Liver (tissue), 10 donors: ENCODE measurements at places on chromosomes 5 and 9.
A peak's percentile ranks its signal among the peaks of the same experiment; 100 is the strongest.

GRCh38 chr9:133703591-133704399 is 34.4 kb downstream of the SARDH start:
- DNase-seq: no peak

DNA sequence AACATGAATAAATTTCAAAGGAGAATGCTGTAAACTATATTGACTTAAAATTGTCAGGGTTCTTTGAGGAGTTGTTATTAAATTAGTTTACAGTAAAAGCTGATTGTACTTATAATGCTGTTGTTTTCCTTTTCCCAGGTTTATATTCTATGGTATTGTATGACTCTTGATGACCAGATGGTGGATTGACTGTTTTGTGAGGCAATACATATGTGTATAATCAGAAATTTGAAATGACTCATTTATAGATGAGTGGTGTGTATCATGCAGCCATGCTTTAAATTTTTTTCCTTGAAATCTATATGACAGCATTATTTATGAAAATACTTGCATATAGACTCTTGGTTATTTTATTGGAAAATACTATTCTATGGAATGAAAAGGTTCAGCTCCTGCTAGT is 195.3 kb downstream of the CNTLN start:
- DNase-seq: no peak

DNA sequence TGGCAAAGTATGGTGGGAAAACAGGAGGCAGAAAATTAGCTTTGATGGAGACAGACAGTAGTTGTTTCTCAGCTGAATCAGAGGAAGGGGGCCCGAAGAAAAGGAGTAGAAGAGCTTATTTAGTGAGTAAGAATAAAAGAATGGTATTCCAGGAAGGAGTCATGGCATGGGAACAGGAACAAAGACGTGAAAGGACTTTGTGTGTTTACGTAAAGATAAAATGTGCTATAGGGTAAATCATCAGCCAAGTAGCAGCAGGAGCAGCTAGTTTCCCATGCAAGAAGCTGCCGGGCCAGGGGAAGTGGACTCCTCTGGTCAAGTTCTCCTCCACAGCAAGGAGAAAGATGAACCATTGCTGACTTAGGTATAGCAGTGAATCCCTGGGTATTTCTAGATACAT is 454.5 kb downstream of the HINT1 start:
- DNase-seq: no peak

- no peak for DNase-seq
Observed at GRCh38 chr5:149932445-149933350, 11.9 kb downstream of the PDE6A start.

- no peak for DNase-seq
Observed at GRCh38 chr9:79492092-79493009, 79.4 kb upstream of the TLE4 start.

DNA sequence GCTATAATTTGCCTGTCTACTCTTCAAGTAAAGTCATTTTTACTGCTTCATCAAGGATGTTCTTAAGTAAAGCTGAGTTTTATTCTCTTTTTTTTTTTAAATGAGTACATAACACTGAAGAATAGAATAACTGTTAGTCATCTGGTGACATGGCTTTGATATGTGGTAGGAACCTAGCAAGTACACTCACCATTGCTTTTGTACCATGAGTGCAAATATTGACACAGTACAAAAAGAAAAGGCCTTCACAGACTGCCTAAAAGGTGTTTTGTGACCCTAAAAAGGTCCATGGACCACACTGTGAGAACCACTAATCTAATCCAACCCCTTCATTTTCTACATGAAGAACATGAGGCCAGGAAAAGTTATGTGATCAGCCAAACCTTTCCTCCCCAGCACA is 55.0 kb downstream of the ECPAS start:
- no peak for DNase-seq

DNA sequence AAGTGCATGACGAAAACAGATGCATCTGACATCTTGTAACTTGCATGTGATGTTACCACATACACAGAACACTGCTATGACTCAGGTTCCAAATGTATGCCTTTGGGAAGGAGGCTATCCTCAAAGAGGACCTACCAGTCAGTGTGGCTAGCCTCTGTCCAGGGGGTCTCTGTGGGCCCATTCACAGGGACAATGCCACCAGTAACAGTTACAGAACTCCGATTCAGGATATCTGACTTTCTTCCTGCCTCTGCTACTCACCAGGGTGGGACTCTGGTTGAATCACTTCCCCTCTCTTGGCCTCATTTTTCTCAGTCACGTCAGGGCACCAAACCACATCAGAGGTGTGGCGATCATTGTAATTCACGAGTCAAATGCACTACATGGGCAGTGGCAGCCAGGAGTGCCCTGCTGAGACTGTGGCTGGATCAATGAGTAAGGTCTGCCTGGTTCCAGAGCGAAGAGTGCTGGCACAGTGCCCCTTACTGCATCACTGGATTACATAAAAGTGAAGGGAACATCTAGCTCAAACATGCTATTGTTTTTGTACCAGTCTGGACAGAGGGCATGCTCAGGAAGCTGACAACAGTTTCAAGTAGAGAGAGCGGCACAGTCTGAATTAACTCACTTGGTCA is 13.2 kb downstream of the ATOX1 start:
- DNase-seq: no peak

DNA sequence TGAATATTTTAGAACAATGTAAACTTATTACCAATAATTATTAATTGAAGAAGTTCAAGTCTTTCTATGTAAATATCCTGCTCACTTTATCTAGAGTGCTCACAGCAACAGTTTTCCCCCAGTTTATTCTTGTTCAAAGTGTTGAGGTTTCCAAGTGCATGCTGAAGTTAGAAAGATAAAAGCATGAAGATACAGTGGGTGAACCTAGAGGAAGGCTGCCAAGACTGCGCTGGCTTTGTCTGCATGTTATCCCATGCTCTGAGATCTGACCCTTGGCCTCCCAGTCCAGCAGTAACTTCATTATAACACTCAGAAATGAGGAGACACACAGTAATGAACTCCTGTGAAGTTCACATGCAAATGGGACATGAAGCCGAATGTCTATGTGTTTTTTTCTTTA is 76.0 kb upstream of the PIP5K1B start:
- DNase-seq: no peak

DNA sequence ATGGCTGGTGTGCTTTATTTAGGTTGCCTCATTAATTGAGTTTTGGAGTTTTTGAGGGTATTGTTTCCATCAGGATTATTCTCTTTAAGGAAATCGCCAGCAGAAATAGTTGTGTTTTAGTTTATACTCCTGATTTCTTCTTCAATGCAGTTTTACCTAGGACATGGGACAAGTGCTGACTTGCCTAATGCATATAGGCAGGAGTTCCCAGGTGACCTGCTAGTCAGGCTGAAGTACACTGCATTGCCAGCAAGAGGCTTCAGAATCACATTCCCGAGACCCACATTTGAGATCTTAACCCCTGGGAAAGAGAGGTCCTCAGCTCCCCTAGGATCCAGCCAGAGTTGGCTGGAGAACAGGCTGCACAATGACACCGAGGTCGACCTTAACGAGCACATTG is 1.5 kb upstream of the OR1N2 start:
- no peak for DNase-seq

- no peak for DNase-seq
Observed at GRCh38 chr5:42982107-42982622, 58.0 kb downstream of the ANXA2R start.

DNA sequence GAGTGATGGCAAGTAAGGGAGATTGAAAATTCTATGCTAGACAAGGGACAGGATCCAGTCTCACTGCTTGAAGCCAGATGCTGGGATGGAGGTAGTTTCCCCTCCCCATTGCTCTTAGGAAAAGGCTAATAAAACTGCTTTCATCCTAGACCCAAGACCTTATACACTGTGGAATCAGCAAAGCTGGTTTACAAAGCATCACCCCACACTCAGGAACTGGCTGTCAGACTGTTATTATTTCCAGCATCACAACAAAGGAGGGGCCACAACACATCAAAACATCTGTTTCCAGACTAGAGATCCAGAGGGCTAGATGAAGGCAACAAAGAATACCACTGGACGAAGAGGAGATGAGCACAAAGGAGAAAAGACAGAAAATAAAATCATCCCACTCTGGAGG is 364.6 kb upstream of the PTGER4 start:
- DNase-seq: no peak

DNA sequence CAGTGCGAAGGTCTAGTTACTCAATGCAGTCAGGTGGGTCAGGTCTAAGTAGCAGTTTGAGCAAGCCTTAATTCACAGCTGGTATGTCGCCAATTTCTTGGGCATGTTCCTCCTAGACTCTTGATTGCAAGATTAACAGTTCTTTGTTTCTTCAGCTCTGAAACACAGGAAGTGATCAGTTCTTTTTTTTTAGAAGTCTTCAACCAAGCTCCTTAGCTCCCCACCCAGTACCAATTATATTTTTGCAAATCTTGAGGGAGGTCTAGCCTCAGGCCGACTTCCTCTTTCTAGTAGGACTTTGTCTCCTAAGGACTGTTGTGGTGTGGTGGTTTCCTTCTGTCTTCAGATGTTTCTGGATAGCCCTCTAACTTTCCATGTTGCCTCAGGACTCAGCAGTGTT is 2054.2 kb downstream of the MAT2B start:
- no peak for DNase-seq

GRCh38 chr5:116419258-116419657 is 155.4 kb downstream of the SEMA6A start:
- no peak for DNase-seq

GRCh38 chr9:107180206-107180605 is 102.9 kb upstream of the RAD23B start:
- no peak for DNase-seq

- DNase-seq: no peak
Observed at GRCh38 chr9:133683586-133684120, 47.5 kb downstream of the DBH start.

DNA sequence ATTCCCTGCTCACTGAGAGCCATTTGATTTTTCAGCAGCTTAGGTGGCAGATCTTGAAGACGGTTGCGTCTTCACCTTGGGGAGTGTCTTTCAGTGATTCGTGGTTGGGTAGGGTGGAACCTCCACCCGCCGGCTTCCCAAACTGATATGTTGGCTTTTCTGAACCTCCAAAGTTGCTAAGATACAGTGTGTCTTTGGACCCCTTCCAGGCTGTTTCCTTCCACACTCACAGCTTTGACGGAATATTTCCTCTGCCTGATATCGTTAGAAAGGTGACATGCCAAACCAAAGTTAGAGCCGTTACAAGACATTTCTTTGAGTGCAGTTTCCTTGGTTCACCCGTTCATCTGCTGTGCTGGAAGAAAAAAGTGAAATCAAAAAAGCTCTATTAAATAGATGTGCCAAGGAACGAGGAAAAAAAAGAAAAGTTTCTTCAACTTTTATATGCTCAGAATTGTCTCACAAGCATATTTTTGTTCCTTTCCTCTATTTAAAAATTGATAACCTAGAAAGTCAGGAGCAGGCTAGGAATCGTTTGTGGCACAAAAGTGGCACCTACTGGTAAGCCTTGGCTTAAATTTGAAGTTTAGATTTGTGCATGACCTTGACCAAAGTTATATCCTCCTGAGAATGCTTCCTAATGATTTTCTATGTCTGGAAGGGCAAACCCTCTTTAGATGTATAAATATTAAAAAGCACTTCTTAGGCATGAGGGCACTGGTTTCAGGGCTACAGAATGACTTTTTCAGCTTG is 270.7 kb upstream of the WWC1 start:
- DNase-seq: no peak

- peak; percentile 41 for DNase-seq
Observed at GRCh38 chr9:87685871-87686519, 39.9 kb upstream of the CTSL start.

DNA sequence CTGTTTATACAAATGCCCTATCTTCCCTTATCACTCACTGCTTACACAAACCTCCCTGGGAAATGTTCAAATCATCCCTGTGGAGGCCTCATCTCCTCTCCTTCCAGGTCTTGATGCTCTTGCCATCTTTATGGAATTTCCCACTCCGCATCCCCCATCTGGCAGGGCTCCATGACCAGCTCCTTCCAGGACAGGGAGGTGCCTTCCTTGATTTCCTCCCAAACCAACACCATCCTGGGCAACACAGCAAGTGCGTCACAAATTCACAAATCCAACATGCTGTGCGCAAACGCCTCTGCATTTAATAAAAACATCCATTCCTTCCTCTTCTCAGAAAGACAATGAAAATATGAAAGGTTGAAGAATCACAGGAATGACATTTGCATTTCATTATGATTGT is 51.7 kb downstream of the EPB41L4A start:
- DNase-seq: no peak

- DNase-seq: peak; percentile 44
Observed at GRCh38 chr5:141742866-141743851, 61.1 kb upstream of the ARAP3 start.

GRCh38 chr9:99778308-99778707 is 43.4 kb upstream of the NR4A3 start:
- no peak for DNase-seq

DNA sequence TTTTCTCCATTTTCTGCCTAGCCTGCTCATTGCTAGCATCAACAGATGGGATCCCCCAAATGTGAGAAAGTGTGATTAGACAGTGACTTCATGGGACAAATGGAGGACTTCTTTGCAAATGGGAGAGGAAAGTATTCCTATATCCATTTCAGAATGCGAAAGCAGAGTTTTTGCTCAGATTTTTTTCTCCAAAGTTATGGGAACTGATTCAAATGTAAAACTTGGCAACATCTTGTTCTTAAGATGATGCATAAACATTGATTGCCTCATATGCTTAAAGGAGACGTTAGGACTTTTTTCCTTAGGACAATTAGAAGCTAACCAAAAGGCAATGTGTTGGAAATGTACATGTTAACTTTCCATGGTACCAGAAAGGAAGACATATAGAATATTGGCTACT is 704.3 kb upstream of the ZNF608 start:
- no peak for DNase-seq

DNA sequence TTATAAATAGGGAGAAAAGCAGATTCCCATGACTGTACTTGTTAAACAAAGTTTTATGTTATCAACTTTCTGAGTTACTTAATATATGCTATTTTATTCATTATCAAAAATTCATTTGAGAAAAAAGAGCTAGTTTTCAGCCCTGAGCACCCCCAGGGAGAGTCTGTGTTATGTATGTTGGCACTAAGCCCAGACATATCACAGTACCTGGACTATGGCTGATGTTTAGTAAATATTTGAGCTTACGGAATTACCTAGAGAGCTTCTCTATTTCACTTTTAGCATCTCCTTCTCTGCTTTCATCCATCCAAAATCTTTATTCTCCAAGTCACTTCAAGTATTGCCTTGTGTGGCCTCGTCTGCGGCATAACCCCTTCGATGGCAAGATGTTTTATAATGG is 225.9 kb upstream of the PCSK5 start:
- no peak for DNase-seq

- DNase-seq: no peak
Observed at GRCh38 chr9:131145245-131145644, 19.9 kb downstream of the NUP214 start.

GRCh38 chr5:66595756-66596635 is at the start of gene MAST4:
TSS of gene MAST4 (plus strand) at chr5:66596393. CDS start at chr5:66596656, 263 bp downstream.
- DNase-seq: peak; percentile 82
